ENCODE measurements at places on chromosomes 1 and 21. TPM values are rescaled to one million over a fixed set of nuclear protein-coding genes. Genes with fewer than 3 reads are reported as not detected.

DNA sequence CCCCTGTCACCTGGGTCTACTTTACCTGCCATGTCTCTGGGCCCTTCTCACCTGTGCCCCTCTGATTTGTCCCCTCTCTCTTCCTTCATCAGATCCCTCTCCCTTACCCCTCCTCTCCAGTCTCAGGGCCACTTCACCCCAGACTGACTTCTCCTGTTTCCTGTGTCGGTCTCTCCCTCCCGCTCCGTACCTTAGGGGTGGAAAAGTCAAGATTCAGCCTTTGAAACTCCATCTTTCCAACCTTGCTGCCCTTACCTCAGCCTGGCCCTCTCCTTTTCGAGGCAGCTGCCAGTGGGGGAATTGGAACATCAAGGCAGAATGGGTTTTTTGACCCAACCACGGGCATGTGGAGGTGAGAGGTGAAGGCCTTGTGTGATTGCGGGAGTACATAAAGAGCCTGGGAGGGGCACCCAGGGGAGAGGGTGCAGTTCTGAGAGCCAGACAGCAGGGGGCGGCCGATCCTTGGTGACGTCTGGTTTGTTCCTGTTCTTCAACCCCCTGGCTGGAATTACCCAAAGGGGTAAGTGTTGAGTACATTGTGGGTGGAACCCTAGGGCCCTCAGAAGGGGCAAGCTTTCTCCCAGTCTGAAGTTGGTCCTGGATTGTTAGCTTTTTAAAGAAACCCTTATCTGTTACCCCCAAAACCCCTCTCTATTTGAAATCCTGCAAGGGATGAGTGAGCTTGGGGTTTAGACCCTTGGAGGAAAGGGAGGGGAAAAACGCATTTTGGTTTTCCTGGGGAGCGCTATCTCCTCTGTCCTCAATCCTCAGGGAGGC, 12.3 kb upstream of the DMBX1 start:
- peak; percentile 79 for DNase-seq

DNA sequence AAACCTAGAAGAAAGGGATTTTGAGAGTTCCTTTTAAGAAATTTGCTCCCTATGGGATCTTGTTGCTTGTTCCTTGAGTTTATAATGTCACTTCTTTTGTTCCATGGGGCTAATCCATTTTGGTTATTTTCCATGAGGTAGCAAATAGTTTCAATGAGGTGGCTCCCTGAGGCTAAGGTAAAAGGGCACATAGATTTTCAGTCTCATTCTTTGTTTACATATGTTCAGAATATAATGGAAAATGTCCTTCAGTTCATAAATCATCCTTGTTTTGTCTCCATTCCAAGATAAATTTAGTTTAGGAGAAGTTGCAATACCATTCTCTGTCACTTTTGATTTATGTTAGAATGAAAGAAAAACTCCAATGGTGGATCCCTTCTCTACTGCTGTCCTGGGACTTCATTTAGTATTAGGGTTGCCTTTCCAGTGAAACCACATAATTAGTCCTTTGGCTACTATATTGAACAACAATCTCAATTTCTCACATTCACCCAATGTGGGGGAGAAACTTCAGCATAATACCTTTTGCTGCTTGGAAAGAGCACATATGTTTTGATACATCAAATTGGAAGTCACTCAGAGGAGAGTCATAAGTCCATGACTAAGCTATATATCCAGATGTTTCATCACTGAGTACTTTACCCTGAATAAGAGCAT, 80.9 kb upstream of the ADAMTS5 start:
- no peak for DNase-seq

The SLC30A1 gene
- 28.9 TPM for total RNA-seq

The POTED gene
- total RNA-seq = not detected

GRCh38 chr1:156949127-156949526, 28.7 kb downstream of the LRRC71 start:
- no peak for DNase-seq

GRCh38 chr1:166169182-166169581, 2.4 kb upstream of the FAM78B start:
- no peak for DNase-seq

GRCh38 chr1:235835226-235835625, 31.5 kb downstream of the LYST start:
- peak; percentile 58 for DNase-seq

Measured in ureter (tissue), 1 donor.